ENCODE measurements at places on chromosomes 11 and 22.

DNA sequence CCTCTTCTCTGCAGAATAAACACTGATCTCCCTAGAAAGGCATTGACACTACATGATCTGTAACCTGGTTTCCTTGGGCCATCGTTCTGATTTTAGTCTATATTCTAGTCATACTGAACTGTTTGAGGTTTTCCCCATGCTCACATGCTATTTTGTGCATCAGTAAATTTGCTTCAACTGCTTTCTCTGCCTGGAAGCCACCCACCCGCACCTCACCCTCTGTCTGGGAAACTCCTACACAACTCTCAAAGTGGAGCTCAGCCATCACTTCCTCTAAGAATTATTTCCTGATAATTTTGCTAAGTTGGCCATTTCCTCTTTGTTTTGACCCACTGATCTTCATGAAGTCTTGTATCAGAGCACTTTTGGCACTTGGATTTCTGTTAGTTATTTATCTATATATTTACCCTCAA is 36.1 kb downstream of the MMP20 start:
- no peak for DNase-seq

DNA sequence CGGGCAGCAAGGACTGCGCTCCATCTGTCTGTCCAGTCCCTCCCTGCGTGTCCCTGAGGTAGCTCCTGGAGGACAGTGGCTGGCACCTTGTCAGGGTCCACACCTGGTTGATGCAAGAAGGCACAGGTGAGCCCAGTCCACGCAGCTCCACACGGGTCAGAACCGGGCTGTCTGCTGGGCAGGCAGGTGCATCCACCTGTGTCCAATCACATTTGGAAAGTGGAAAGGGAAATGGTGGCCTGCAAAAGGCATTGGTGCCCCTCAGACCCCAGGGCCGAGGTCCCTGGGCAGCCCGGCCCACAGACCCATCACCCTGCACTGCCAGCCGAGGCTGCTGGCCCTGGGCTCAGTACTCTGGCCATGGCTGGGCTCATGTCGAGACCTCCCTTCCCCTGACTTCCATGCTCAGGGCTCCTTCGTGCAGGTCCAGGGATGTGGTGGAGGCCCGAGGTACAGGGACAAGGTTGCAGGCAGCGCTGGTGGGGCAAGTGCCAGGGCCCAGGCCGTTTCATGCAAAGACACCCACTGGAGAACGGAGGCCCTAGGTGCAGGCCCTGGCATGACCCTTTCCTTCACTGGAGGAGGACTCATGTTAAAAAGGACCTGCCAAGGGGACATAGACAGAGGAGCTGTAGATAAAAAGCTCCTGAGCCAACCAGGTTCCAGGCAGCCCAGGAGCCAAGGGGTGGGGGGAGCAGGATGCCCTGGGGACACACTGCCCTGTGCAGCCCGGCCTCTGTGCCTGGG is 38.9 kb upstream of the TH start:
- DNase-seq = no peak

- DNase-seq = peak; percentile 86
Measured at GRCh38 chr11:132632641-132633124, 899.6 kb downstream of the OPCML start.

- no peak for DNase-seq
Measured at GRCh38 chr11:117409511-117409910, 81.9 kb downstream of the CEP164 start.

GRCh38 chr11:45752106-45752505 is 52.8 kb upstream of the SLC35C1 start:
- no peak for DNase-seq

DNA sequence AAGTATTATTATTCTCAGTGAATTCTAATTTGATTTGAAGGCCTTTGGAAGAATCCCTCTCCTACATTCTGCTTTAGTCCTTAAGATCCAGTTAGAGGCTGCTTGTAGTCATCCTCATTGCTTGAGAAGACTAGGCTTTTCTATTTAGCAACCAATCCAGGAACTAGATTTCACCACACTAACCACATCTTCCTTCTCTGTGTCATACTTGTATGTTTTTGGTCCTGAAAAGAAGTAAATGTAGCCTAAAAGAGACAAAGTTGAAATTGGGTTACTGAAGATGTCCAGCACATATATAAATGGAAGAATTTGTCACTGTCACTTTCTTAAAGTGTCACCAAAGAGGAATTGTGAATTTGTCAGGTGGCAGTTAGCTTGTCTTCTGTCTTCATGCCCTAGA is 46.6 kb upstream of the MMP7 start:
- DNase-seq = peak; percentile 16

- DNase-seq = no peak
Measured at GRCh38 chr11:35011944-35012343, 95.5 kb downstream of the PDHX start.

- no peak for DNase-seq
Measured at GRCh38 chr11:116888884-116889549, 51.6 kb upstream of the APOA1 start.

DNA sequence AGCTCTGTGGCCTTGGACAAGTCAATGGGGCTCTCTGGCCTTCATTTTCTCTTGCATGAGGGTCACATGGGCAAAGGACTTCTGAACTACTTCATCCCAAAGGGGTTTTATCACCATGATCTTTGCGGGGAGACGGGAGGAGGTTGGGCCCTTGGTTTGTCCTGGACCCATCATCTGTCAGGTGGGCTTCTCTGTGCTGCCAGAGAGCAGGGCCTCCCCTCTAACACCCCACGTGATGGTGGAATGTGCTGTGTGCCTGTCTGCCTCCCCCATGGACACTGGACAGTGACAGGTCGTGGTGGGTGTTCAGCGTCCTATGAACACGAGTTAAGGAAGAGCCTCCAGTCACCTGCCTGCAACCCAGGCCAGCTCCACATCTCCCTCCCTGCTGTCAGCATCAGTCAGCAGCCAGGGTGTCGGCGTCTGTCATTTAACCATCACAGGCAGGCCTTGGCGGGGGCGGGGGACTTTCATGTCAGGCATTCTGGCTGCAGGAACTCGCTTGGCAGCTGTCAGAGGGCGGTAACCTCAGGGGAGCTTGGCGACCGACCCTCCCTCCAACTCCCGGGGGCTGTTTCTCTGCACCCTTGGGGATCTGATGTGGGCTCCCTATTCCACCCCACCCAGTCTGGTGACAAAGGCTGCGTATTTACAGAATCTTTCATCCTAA is 2.6 kb upstream of the SUN2 start:
- no peak for DNase-seq

DNA sequence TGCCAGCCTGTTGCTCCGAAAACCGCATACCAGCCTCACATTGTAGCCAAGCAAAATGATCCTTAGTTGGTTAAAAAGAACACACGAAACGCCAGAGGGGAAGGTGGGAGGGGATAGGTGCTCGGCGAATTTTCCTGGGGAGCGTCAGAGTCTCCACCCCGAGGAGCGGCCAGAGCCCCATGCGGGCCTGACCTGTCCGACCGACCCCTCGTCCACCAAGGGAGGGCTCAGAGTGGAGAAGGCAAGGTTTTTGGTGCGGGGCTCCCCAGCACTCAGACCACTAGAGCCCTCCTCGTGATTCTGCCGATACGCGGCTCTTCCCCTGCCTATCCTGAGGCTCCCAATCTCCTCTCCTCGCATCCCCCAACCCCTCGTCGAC is 39.6 kb downstream of the DIXDC1 start:
- no peak for DNase-seq

GRCh38 chr11:97361812-97362378 is 972.1 kb downstream of the JRKL start:
- no peak for DNase-seq

DNA sequence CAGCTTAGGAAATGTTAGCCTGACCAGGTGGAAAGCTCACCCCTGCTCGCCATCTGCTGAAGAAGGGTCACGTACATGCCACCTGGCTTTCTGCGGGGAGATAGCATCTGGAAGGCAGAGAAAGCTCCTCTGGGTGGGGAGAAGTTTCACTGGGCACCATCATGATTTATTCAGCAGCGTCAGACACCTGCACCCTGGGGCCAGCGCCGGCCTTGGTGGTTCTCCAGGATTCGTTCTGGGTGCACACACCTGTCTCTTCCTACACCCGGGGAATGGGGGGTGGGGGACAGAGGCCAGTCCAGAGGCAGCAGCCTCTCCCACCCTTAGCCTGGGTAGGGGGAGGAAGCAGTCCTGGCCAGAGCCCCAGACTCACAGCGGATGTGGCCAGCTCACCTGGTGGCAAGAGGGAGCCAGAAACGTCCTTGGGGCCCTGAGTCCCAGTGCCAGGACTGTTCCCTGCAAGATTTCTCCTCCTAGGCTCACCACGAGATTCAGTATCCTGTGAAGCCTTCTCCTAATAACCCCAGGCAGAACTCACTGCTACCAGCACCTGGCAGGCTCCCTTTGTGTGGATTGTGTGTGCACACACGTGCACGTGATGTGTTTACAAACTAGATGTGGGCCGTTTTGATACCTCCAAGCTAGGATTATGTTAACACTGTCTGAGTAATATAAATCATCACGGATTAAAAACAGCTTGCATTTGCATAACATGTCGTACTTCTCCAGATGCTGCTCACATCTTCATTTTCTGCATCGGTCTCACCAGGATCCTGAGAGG is 17.3 kb upstream of the RASD2 start:
- no peak for DNase-seq

DNA sequence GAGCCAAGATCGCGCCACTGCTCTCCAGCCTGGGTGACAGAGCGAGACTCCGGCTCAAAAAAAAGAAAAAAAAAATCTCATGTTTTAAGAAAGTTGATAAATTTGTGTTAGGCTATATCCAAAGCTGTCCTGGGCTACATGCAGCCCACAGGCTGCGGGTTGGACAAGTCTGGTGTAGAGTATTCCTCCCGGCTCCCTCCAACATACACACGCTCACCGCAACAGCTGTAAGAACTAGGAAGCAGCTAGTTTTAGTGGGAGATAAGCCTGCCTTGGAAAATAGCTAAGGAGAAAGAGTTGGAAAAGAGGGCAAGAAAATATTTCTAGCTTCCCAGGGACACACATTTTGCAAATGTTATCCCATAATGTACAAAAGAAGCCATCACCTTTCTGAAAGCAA is 46.6 kb downstream of the CELF1 start:
- no peak for DNase-seq

- DNase-seq = no peak
Measured at GRCh38 chr22:39409516-39410029, 10.0 kb downstream of the TAB1 start.

DNA sequence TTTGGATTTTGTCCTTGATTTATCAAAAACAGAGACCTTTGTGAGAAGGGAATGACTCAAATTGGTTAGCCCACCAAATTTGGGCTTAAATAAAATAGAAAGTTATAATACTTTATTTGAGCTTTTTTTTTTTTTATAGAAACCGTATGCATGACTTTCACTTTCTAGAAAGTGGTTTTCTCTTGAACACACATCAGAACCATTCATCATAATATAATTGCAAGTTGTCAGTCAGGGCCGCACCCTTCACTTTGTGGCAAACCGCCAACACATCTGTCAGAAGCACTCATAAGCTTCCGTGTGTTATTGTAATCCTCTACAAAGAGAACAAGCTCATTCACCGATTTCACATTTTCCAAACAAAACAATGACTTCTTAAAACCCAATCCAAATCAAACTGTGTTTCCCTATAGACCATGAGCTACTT is 76.1 kb downstream of the SOX6 start:
- no peak for DNase-seq

- no peak for DNase-seq
Measured at GRCh38 chr11:104142698-104143097, 21.2 kb downstream of the PDGFD start.

GRCh38 chr22:39634530-39635405 is 64.2 kb downstream of the CACNA1I start:
- peak; percentile 38 for DNase-seq

GRCh38 chr11:16239141-16240105 is 116.9 kb downstream of the SOX6 start:
- no peak for DNase-seq

- DNase-seq = no peak
Measured at GRCh38 chr11:120184946-120185705, 25.7 kb upstream of the OAF start.

DNA sequence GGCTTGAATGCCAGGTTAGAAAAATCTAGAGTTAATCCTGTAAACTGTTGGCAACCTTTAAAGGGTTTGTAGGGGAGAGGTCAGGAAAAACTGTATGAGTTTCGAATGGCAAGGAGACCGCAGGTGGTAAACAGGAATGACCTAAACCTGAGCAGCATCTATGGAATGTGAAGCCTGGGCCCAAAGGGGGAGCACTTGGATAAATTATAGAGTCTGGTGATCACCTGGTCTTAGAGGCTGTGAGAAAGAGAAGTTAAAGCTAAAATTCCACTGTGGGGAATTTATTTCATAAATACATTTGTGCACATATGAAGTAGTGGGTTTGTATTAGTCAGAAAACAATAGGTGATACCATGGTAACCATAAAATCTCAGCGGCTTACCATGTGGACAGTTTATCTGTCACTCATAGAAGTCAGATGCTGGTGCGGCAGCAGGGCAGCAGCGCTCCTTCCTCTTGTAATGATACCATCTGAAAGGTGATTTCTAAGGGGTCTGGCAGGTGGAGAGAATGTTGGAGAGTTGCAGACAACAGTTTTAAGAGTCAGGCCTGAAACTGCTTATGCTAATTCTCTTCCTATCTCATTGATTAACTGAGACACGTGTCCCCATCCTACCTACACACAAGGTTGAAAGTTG is 1104.4 kb upstream of the CCDC90B start:
- no peak for DNase-seq

- DNase-seq = no peak
Measured at GRCh38 chr11:116918925-116919655, 81.7 kb upstream of the APOA1 start.

- no peak for DNase-seq
Measured at GRCh38 chr22:41302811-41303210, 1.5 kb downstream of the ZC3H7B start.

DNA sequence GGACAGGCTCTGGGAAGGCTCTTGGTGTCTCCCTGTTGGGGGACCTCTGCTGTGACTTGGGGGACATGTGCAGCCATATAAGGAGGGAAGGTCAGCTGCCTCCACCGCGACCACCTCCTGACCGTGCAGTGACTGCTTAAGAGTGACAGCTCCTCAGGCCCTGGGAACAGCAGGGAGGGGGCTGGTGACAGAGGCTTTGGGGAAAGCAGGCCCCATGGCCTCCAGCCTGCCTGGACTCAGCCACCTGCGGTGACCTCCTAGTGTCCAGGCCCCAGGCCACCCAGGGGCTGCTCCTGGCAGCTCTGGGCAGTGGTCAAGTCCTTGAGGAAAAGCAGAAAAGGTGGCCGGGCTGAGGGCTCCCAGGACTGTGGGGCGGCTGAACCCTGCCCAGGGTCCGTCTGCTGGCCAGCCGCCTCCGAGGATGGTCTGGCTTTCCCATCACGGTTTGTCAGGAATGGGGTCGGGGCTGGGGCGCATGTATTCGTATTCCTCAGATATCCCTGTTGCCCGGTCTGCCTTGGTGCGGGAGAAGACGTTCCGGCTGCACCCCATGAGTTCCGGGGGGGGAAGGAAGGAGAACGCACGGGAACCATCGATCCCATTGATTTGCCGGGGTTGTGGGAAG is 96.8 kb downstream of the WNT7B start:
- DNase-seq = no peak

- DNase-seq = no peak
Measured at GRCh38 chr11:76162336-76163288, 43.7 kb downstream of the WNT11 start.

GRCh38 chr11:17457396-17458173 is 19.1 kb downstream of the ABCC8 start:
- no peak for DNase-seq
